Right cardiac atrium (tissue), 5 donors: ENCODE measurements at places on chromosomes 2 and 18. TPM values are rescaled to one million over a fixed set of nuclear protein-coding genes. Genes with fewer than 3 reads are reported as not detected.

The CLEC4F gene
- total RNA-seq = 0.40 TPM

DNA sequence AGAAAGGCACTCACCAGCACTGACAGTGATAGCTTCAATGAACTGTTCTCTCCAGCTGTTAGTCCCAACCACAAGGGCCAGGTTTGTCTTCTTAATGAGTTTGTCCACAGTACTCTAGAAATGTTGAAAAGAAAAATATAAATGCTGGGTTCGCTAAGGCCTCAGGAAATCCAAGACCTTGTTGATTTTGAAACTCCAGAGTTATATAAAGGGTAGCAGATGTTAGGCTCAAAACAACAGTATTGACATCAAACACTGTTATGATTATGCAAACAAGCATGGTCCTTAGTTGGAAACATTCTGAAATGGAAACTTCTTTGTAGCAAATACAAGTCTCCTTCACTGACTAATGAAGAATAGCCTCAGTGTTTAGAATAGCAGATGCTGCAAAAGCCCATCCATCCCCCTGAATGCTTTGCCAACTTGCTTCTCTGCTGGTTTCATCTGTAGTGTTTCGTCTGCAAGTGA, 291.1 kb downstream of the SLC8A1 start:
- no peak for DNase-seq

The APCDD1 gene
- 31.4 TPM for total RNA-seq

GRCh38 chr2:39232141-39232540, 11.6 kb downstream of the CDKL4 start:
- no peak for DNase-seq

GRCh38 chr2:223668302-223668998, 66.3 kb upstream of the SCG2 start:
- DNase-seq = no peak
